ENCODE measurements at places on chromosomes 13 and 19.

- no peak for DNase-seq
Measured at GRCh38 chr13:42654722-42655121, 80.8 kb downstream of the TNFSF11 start.

DNA sequence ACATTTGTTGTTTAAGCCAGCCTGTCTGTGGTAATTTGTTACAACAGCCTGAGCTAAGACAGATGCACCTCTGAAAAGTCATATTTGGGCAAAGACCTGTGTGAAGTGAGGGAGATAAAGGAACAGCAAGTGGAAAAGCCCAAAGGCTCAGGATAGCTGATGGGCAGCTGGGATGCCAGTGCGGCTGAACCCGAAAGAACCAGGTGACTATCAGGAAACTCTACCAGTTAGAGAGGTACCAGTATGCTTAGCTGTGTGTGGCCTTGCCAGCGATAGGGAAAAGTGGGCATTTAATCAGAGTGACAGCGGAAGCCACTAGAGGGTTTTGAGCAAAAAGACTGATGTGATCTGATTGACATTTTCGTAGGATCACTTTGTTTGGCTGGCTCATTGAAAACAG is 764.8 kb upstream of the GPC6 start:
- DNase-seq, result no peak

- DNase-seq, result no peak
Measured at GRCh38 chr13:38990693-38991092, at the start of gene STOML3. Gene STOML3, minus strand, starts transcription at chr13:38990831. Its CDS starts 110 bp downstream, at chr13:38990721.

DNA sequence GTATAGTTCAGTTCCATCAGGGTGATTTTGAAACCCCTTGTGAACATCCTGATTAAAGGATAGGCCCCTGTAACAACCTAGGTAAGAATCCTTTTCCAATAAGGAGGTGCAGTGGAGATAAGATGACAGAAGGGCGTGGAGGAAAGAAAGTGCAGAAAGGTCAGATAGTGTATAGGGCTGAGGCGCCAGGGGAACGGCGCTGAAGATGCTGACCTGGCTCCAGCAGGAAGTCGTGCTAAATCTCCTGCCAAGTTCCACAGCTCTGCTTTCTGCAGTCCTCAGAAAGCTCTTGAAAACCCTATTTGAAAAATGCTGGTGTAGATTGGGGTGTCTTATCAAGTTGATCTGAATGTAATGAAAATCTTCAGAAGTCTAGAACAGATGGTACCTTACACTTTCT is 221.7 kb downstream of the COG6 start:
- no peak for DNase-seq

DNA sequence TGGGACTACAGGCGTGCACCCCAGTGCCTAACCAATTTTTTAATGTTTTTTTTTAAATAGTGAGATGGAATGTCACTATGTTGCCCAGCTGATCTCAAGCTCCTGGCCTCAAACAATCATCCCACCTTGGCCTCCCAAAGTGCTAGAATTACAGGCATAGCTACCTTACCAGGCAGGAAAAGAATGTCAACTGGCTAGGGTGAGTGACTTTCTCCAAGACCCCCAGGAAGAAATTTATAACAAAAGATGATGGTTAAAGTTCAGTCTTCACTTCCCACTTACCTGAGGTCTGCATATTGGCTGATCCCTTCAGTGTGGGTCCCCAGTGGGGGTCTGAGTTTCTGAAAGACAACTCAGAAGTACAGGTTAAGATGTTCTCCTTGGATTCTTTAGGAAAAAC is 893.0 kb downstream of the UQCRFS1 start:
- no peak for DNase-seq

DNA sequence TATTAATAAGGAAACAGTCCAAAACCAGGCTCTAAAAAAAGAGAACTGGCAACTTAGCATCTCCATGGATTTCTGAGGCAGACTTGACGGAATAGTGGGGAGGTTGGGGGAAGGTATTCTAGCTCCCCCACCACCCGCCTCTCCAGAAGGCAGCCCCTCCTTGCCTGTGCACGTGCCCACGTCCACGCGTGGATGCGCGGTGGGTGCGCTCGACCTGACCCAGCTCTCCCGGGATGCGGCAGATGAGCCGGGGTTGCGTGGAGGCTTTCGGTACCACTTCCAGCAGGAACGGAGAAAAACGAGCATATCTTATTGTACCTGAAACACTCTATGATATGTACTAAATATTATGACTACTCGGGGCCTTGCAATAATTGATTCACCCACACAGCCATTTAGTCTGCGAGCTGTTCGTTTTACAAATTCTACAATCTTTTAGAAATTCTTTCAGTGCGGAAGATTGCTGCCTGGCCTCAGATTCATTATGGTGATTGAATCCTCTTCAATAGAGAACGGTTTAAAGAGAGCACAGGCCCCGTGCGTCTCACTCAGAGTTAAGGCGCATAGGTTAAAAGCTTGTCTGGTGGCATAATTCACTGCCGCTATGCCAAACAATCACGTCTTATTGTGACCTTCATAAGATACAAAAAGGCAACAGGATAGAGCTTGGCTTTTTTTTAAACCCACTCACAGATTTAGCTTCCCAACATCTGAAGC is 117.9 kb downstream of the URI1 start:
- no peak for DNase-seq

DNA sequence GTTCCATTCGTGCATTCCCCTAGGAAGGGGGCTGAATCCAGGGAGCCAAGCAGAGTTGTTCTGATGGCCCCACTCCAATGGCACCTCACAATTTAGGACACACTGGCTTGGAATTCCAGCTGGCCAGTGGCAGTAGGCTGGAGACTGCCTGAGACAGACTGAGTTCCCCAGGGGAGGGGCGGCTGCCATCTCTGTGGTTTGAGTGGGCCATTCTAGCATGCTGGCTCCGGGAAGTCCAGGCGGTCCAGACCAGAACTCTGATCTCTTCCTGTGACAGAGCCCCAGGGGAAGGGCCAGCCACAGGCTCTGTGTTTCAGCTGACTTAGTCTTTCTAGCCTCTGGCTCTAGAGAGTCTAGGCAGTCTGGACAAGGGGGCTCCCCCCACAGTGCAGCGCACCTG is 29.5 kb upstream of the SLC7A1 start:
- no peak for DNase-seq

- DNase-seq, result no peak
Measured at GRCh38 chr19:47322058-47322457, 9.9 kb upstream of the C5AR2 start.

GRCh38 chr19:50030225-50030624 is 4.4 kb downstream of the ZNF473 start:
- DNase-seq, result no peak

DNA sequence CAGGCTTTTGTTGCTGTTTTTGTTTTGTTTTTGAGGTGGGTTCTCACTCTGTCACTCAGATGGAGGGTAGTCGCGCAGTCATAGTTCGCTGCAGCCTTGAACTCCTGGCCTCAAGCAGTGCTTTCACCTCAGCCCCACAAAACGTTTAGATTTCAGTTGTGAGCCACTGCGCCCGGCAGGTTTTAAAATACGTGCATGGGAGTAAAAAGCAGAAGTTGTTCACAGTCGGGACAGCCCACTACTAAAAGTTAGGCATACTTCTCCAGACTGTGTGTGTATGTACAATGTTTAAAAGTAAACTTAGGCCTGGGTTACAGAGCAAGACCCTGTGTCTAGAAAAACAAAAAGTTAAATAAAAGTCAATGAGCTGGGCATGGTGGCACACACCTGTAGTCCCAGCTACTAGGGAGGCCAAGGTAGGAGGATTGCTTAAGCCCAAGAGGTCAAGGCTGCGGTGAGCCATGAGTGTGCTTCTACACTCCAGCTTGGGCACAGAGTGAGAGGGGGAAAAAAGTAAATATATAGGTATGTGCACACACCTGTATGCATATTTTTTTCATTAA is 6.1 kb downstream of the SAFB start:
- DNase-seq, result no peak

DNA sequence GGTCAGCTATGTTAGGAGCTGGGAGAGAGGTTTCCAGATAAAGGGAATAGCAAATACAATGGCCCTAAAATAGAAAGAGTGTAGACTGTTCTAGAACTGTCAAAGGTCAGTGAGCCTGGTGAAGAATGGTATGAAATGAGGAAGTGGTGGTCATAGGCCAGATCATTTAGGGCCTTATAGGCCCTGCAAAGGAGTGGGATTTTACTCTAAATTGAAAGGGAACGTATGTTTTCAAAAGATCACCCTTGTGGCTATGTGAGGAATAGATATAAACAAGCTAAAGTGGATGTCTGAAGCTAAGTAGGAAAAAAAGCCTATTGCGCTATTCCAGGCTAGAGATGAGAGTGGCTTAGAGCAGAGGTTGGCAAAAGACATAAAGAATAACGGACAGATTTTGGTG is 70.7 kb upstream of the TDRD3 start:
- DNase-seq, result no peak

DNA sequence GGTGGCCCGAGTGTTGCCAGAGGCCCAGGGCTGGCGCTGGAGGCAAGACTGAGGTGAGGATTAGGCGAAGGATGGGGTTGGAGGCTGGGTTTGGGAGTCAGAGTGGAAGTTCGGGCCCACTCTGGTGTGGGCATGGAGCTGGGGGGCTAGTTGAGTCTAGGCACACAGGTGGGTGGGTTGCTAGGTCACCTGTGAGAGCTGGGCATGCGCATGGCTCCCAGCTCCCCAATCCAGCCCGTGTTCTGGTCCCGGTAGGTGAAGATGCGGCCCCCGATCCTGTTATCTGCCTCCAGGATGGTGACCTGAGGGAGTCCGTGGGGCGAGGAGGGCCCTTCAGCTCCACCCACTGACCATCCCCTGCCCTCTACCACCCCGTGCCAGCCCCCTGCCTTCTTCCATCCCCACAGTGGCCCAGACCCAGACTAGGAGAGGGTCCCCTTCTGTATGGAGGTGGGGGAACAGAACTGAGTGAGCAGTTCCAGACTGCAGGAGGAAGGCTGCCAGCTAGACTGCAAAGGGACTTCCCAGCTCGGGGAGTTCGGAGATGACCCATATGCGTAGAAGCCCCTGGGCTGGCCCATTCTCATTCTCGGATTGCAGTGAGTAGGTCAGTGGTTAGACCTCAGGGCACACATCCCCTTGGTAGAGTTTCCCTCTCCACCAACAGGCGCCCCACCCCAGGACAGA is 1.7 kb downstream of the IL4I1 start:
- DNase-seq, result peak; percentile 23

DNA sequence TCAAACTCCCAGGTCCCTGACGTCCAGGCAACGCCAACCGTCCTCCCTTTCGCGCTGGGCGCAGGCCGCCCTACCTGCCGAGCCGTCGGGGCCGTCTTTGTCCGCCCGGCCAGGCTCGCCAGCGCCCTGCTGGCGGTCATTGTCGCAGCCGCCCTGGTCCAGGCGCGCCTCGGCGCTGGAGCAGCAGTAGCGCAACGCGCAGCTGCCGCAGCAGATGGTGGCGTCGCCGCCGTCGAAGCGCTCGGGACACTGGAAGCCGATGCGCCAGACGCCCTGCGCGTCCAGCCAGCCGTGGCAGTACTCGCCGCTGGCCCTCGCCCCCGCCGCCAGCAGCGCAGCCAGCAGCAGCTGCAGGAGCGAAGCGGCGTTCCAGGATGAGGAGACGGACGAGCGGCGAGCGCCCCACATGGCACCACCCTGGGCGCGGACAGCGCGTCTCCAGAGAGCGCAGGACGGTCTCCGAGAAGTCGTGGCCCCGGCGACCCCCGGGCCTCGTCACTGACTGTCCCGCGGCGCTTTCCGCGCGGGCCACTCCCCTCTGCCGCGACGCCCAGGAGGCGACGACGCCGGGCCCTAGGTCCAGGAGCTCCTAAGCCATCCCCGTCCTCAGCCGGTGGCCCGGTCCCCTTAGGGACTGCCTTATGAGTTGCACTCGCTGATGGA is 1.1 kb downstream of the SHISA2 start:
- DNase-seq, result no peak

GRCh38 chr19:23527797-23528196 is 132.5 kb upstream of the ZNF91 start:
- no peak for DNase-seq

DNA sequence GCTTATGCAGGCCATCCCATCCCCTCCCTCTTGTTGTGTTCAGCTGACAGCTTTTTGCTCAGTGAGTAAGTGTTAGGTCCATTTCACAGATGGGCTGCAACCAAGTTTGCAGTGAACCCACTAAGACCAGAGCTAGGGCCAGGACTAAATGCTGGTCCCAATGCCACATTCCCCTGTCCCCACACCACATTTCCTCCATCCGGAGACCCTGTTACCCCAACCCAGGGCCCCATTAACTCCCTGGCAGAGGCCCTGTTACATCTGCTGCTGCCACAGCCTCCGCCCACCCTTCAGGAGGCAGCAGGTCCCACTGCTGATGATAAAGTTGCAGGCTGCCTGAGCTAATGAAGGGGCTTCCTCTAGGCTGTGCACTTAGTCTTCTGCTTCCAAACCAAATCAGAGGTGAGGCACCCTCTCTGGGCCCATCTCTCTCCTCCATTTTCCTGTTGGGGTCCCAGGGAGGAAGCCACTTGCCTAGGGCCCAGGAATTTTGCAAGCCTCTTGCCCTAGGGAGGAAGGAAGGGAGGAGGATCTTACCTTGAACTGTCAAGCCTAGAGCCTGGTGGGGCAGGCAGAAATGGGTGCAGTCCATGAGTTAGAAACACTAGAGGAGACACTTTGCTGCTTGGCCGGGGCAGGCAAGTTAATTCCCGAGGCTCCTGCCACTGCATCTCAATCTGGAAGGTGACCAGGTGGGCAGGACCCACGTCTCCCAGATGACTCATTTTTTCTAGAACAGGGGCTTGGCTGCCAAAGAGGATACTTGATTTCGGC is 3.4 kb upstream of the USF2 start:
- no peak for DNase-seq

- DNase-seq, result no peak
Measured at GRCh38 chr13:27853335-27853734, 61.1 kb downstream of the GSX1 start.

DNA sequence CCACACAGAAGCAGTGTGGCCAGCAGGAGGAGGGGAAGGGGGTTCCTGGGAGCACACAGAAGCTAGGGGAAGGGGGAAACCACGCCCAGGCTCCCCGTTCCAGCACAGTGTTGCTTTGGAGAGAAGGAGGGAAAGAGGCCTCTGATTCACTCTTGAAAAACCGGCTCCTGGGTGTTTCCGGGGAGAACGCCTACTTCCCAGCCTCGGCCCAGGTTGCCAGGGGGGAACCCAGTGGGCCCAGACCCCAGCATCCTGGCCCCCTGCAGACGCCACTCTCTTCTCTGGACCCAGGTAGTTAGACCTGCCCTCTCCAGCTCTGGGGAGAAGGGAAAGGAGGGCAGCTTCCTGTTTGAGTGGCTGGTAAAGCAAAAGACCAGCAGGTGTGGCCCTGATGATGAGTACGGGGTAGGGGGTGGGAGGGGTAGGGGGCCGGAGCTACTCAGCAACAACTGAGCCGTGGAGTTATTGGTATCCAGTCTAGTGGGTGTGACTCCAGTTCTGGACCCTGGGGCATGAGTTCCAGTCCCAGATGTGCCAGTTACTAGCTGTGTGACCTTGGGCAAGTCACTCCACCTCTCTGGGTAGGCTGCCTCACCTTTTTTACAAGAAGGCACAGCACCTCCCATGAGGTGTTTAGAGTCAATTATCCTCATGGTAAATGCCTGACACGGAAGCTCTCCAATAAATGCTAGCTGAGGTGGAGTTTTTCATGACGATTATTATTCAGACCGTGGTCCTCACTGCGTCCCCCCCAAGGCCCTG is 836 bp downstream of the GIPC1 start:
- DNase-seq, result no peak

DNA sequence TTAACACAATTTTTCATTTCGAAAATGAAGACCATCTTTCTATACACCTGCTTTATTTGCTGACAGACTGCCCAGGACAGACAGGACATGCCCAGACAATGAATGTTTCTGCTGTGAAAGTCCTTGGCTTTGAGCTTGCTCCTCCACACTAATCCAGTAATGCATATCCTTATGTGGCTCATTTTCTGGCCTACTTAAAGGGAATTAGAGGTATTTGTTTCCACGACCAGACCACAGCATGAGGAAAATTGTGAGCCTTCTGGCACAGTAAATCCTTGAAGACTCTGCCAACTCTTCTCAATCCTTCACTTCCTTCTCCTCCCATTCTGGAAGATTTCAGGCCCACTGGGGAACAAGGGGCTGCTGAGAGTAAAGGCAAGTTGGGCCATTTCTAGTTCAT is 25.7 kb downstream of the CCDC70 start:
- DNase-seq, result no peak

All from stimulated activated CD4-positive, alpha-beta T cell treated with anti-CD3 and anti-CD28 coated beads, Interleukin-4, amount 100 ng/mL, for 48 hours (primary cell).